LoVo (cell line): ENCODE measurements at places on chromosomes 5 and 9.
A peak's percentile ranks its signal among the peaks of the same experiment; 100 is the strongest.

GRCh38 chr9:124010665-124011321, 775 bp upstream of the LHX2 start:
- DNase-seq, result no peak

DNA sequence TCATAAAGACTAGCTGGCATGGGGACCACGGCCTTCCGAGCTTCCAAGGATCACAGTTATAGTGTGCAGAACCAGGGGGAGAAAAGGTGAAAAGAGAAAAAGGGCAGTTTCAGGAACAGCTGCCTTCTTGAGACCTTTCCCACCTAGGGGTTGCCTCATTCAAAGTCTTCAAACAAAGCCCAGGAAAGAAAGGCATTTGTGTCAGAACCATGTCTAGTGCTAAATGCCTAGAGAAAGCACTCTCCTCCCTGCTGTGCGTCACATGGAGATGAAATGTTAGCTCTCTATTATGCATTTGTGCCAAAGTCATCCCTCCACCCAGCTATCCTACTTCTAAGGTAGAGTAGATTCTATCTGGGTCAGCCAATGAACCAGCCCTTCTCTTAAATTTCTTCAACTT, 1037.3 kb upstream of the WWC1 start:
- DNase-seq, result no peak

- no peak for DNase-seq
Observed at GRCh38 chr9:24901319-24901718, 355.6 kb upstream of the IZUMO3 start.

DNA sequence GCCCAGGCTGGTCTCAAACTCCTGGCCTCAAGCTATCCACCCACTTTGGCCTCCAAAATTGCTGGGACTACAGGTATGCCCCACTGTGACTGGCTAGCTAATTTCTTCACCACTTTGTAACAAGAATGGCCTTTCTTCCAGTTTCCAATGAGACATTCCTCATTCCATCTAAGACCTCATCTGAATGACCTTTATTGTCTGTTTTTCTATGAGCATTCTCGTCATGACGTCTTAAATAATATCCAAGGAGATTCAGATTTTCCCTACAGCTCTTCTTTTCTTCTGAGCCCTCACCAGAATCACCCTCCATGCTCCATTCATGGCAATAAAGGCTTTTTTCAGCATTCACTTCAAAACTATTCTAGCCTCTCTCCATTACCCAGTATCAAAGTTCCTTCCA, 30.2 kb upstream of the STK32A start:
- DNase-seq, result no peak

DNA sequence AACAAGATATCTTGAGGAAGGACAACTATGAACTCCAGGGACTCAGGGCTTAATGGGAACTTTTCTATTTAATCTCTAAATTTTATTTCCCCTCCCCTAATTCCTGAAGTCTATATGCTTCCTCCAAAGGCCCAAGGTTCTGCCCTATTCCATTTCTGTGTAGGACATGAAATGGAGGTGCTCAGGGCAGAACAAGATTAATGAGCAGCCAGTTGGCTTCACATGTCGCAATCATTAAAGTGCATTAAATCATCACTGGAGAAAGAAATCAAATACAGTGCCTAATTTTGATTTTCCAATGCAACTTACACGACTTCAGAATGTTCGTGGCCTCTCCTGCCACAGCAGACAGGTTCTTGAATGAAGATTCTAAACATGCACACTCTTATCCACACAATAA, 862.1 kb downstream of the PTPRD start:
- no peak for DNase-seq

DNA sequence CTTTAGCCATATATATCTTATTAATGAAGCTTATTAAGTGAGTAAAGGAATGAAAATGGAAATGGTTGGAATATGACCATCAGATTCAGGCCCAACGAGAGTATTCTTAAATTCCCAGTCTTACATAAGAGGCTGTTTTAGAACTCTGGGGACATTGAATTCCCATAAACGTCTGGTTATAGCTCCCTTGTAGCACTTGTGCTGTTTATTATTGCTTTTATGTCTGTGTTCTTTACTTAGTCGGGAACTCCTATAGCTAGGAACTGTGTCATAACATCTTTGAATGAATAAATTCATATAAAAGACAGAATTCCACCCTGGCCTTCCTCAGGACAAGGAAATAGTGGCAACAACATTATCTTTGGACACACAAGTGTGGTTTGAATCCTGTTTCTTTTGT, 58.4 kb downstream of the SH3GL2 start:
- no peak for DNase-seq

DNA sequence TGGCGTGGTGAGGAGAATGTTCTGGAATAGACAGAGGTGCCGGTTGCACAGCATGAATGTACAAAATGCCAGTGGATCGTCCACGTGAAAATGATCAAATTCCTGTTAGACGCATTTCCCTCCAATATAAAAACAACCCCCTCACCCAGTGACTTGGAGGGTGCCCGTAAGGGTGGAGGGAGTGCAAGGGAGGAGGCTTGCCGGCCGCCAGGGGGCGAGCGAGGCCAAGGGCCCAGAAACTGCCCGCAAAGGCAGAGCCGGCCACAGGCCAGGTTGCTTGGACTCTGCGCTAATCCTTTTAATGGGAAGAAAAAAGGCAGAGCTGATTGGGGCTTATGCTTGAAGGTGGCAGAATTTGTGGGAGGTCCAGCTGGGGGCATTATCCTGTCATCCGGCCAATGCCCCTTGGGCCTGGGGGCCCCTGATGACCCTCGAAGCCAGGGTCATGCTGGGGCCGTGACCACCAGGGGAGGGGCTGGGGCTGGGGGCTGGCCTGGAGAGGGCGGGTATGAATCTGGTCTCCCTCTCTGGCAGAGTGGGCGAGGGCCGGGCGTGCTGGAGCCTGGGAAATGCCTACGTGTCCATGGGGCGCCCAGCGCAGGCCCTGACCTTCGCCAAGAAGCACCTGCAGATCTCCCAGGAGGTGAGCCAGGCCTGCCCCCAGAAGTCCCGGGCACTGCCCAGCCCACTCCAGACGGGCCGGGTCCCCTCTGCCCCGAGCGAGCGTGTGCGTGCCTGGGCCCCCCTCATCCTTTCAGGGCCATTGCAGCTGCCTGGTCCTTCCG, 12.0 kb downstream of the GPSM1 start:
- DNase-seq, result peak; percentile 54

GRCh38 chr5:1706428-1706827, 93.2 kb downstream of the MRPL36 start:
- no peak for DNase-seq

GRCh38 chr5:104431981-104432380, 869.4 kb upstream of the NUDT12 start:
- no peak for DNase-seq

- no peak for DNase-seq
Observed at GRCh38 chr5:117859176-117859575, 1129.2 kb downstream of the DTWD2 start.

DNA sequence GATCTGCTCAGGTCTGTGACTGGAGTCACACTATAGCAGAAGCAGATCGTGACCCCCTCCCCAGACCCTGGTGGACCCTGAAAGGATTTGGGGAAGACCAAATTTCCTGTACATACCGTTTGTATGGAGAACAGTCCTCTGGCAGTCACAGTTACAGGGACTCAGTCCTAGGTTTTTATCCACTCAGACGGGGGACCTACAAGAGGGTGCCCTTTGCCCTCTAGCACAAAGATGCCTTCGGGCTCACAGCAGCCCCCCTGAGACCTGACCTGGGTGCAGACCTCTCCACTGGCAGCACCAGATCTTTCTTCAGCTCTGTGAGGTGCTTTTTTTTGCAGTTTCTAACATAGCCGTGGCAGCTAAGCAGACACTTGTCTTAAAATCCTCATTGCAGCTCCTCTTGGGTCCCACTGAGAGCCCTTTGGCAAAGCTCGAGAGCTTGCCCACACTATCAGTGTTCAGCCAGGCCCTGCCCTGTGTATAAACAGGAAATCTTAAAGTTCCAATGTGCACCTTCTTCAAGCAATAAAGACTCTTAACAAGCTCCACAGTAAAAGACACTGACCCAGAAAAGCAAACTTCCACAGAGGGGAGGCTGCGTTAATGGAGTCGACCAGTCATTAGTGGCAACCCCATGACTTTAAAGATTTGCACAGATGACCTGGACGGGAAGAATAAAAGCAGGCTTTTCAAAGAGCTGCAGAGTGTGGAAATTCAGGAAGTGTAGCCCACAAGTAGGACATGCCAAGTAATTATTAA, 71.8 kb upstream of the LHFPL2 start:
- DNase-seq, result peak; percentile 46

- DNase-seq, result no peak
Observed at GRCh38 chr5:146302406-146302805, 36.2 kb upstream of the POU4F3 start.

GRCh38 chr9:20220286-20220685, 402.0 kb downstream of the MLLT3 start:
- no peak for DNase-seq

DNA sequence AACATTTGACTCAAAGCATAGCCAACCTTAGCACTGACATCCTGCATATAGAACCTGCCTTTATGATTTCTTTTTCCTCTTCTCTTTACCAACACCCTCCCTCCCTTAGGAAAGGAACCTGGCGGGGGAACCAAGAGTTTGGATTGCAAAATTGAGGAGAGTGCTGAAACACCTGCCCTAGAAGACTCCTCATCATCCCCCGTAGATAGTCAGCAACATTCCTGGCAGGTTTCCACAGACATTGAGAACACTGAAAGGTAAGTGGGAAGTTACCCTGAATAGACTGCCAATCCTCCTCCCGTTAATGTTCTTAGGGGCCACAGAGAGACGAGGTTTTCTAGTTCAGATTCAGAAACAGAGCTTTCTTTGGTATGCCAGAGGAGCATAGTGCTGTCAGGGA, 88.8 kb downstream of the RGS7BP start:
- DNase-seq, result no peak

DNA sequence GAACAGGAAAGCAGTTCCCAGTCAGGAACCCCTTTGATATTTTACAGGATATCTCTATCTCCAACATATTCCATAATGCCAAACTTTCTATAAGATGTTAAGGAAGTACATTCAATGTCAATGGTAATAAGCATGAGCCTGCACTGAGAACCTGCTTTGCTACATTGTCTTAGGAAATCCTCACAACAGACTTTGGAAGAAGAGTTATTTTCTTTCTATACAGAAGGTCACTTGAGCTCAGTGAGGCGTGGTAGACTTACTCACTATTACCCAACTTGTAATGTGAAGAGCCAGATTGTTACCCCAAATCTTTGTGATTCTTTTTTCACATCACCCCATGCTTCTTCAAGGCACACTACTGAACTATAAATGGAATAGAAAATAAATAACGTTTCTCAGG, 435.9 kb downstream of the DNAH5 start:
- DNase-seq, result no peak

GRCh38 chr5:57718155-57718554, 235.5 kb upstream of the ACTBL2 start:
- peak; percentile 37 for DNase-seq

- DNase-seq, result no peak
Observed at GRCh38 chr5:81422671-81423070, 28.7 kb upstream of the ACOT12 start.

DNA sequence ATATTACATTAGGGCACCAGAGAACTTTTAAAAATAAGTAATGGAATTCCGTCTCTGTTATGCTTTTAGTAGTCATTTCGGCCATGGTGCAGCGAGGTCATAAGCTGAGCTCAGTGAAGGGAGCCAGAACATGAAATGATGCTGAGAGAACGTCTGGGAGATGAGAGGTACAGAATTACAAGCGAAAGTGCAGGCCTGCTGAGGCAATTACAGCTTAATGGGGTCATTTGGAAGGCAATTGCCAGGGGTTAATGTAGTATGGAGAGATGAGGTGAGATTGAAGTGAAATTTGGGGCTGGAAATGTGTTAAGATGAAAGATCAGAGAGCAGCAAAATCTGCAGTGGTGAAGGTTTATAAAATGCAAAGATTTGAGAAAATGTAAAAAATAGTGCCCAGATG, 96.5 kb downstream of the PBX3 start:
- no peak for DNase-seq

DNA sequence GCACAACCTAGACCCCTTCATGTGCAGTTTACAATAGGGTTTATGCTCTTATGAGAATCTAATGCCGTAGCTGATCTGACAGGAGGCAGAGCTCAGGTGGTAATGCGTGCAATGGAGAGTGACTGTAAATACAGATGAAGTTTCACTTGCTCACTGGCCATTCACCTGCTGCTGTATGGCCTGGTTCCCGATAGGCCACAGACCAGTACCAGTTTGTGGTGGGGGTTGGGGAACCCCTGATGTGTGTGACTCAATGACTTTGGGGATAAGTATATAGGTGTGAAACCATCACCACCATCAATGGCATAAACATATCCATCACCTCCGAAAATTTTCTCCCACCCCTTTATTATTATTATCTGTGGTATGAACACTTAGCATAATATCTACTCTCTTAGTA, 42.1 kb downstream of the TLR4 start:
- DNase-seq, result no peak

GRCh38 chr5:111863801-111864200, 106.8 kb upstream of the NREP start:
- DNase-seq, result no peak

- DNase-seq, result peak; percentile 37
Observed at GRCh38 chr5:169592937-169593650, 9.5 kb downstream of the SPDL1 start.

DNA sequence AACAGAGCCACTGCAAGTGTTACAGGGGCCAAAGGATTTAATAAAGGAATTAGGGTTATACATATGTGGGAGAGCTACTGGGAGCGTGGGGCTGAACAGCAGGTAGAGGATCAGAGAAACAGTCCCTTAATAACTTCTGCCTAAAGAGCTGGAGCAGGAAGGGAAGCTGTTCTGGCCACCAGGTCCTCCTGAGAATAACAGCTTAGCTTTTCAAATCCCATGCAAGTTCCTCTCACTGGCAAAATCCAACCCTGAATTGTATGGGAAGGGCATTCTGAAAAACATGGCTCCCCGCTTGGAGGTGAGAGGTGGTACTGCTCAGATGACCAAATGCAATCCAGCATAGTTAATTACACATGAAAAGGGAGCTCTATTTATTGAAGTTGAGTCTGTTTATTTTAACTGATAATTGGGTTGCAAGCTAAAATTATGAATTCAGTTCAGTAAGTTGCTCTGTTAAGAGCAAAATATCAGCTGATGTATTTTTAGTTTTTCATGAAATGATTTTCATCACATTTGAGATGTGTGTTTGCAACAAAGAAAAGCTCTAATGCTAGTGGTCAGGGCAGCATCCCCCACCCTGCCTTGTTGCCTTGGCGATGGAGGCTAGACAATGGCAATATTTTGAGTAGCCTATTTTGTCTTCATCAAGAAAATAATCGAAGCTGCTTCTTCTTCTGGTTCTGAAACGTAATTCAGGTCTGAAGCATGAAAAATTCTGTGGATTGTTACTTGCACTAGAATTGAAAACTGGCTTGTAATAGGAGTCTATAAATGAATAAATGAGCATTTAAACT, 58.4 kb upstream of the SH3GL2 start:
- no peak for DNase-seq
